ENCODE measurements at places on chromosomes 16 and 17.
A peak's percentile ranks its signal among the peaks of the same experiment; 100 is the strongest.

- no peak for DNase-seq
Measured at GRCh38 chr17:56325313-56326000, 172.2 kb downstream of the ANKFN1 start.

- no peak for DNase-seq
Measured at GRCh38 chr17:74831444-74832146, 28.1 kb downstream of the GRIN2C start.

DNA sequence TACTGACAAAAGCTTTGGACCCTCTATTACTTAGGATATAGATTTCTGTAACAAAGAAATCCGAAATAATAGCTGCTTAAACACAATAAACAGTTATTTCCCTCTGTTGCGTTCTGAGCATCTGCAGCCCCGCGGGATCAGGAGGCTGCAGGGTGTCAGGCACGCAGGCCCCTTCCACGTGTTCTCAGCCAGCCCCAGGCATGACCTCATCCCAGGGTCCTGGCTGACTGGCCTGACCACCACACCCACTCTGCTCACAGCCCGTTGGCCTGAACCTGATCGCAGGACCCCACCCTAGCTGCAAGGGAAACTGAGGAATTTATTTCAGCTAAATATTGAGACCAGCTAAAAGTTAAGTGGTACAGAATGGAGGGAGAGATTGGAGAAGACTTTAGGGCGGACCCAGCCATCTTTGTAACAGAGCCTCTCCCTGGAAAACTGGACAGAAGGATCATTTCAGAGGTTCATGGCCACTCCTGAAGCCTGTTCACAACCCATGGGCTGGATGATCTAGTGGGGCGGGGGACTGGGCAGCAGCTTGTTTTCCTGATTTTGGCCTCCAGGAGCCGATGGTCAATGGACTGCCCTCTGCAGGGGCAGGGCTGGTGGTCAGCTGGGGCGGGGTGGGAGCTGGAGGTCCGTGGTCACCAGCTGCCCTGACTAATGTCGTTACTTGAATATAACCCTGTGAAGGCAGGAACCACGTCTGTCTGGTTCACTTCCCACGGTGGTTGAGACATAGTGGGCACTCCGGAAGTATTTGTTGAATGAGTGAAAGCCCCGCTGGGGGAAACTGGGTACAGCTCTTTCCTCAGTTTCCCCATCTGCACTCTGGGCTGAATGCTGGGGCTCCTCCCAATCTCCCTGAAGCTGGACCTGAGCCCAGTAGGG lies 10.9 kb downstream of the CETP start:
- no peak for DNase-seq

DNA sequence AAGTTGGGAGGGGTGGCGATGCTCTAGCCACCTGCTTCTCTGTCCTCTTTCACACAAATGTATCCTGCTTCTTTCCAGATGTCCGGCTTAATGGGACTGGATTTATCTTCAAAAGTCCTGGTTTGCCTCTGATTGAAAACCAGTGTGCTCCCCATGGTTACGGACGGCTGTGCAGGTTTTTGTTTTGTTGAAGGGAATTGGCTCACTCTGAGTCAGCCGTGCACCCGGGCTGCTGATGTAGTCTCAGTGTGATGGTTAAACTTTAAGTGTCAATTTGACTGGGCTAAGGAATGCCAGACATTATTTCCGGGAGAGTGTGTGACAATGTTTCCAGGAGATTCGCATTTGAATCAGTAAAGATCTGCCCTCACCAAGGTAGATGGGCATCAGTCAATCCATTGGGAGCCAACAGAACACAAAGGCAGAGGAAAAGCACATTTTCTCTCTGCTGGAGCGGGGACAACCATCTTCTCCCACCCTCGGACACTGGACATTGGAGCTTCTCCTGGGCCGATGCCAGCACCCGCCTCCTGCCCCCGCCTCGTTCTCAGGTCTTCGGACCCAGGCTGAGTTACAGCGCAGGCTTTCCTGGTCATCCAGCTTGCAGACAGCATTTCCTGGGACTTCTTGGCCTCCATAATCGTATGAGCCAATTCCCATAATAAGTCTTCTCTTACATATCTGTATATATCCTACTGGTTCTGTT lies 126.9 kb upstream of the TNRC6C start:
- peak; percentile 77 for DNase-seq

GRCh38 chr16:79628501-79628975 lies 28.0 kb upstream of the MAF start:
- DNase-seq: no peak

- no peak for DNase-seq
Measured at GRCh38 chr17:41619036-41619926, 5.1 kb downstream of the KRT17 start.

GRCh38 chr16:79261481-79261940 lies 339.0 kb downstream of the MAF start:
- no peak for DNase-seq

- DNase-seq: no peak
Measured at GRCh38 chr17:78338486-78339259, 21.2 kb downstream of the SOCS3 start.

All from RKO (cell line).